SJCRH30 (cell line): ENCODE measurements at places on chromosomes 13 and 19.

DNA sequence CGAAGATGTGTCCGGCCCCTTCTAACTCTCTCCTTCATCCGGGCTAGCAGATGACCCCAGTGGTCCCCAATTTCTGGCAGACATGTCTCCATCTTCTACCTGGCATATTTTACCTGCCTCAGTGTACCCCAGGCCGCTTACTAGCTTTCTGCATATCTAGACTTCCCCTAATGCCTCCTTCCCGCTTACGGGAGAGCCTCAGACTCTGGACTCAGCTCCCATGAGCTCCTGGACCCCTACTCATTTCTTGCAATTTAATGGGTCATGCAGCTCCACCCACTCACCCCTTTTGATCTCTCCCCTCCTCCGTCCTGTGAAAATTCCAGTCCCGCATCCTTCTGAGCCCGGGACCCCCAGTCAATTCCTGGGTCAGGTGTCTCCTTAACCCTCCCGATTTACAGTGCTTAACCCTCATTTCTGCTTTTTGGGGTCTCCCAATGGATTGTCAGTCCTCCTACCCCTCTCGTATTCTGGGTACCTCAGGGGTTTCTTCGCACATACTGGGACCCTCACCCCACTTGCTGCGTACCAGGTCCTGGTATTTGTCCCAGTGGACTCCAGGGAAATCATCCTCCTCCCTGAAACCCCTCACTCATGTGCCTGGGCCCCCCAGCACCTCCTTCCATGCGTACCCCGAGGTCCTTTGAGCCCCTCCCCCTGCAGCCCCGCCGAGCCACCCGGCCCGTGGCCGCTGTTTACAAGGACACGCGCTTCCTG is 500 bp upstream of the JUNB start:
- DNase-seq: no peak

GRCh38 chr13:102825921-102826706 is 19.7 kb upstream of the ERCC5 start:
- DNase-seq: no peak

GRCh38 chr13:75770592-75771011 is 134.5 kb downstream of the LMO7 start:
- no peak for DNase-seq

GRCh38 chr13:76723551-76724232 is 162.5 kb downstream of the KCTD12 start:
- DNase-seq: peak; percentile 5

DNA sequence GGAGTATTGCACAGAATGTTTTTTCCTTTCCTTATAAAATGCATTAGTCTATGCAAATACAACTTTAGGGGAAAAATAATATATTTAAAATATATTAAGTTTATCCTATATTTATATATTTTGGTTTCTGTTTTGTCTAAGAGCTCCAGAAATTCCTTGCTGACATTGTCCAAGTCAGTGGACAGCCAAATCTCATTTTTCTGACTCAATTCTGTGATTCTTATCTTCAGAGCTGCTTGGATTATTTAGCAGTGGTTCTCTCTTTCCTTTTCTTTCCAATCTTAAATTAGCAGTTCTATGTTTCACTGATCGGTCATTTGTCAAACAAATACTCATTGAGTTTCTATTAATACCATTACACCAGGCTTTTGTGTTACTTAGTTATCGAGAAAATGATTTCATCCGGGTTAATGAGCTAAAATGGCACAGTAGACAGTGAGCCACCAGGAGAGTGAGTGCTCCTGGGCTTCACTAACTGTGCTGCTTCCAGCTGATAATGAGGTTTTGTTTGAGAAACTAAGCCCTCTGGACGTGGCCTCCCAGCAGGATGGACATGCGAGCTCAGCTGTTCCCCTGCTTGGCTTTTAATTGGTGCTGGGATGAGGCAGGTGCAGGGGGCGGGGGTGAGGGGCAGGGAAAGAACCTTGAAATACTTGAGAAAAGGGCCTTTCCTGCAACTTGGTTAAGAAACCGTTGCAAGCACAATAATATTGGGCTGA is 44.0 kb downstream of the ATP11A start:
- peak; percentile 68 for DNase-seq
